ENCODE measurements at places on chromosomes 16 and 17. TPM values are rescaled to one million over a fixed set of nuclear protein-coding genes. Genes with fewer than 3 reads are reported as not detected.
A peak's percentile ranks its signal among the peaks of the same experiment; 100 is the strongest.

GRCh38 chr16:75109732-75110243, 6.8 kb downstream of the LDHD start:
- DNase-seq = no peak

DNA sequence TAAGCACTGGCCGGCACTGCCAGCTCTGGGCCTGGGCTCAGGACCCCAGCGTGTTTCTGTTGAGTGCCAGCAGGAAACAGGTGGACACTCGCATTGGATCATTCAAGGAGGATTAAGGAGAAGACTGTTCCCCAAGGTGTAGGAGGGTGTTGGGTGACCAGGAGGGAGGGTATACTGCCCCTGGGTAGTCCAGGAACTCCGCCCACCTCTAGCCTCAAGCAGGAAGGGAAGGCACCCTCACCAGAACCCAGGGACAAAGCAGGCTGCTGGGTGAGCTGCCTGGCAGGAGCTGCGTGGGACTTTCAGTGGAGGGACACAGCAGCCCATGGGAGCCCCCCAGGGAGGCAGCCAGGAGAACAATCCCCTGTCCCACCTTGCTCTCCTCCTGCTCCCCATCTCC, 7.7 kb upstream of the RAB37 start:
- no peak for DNase-seq

DNA sequence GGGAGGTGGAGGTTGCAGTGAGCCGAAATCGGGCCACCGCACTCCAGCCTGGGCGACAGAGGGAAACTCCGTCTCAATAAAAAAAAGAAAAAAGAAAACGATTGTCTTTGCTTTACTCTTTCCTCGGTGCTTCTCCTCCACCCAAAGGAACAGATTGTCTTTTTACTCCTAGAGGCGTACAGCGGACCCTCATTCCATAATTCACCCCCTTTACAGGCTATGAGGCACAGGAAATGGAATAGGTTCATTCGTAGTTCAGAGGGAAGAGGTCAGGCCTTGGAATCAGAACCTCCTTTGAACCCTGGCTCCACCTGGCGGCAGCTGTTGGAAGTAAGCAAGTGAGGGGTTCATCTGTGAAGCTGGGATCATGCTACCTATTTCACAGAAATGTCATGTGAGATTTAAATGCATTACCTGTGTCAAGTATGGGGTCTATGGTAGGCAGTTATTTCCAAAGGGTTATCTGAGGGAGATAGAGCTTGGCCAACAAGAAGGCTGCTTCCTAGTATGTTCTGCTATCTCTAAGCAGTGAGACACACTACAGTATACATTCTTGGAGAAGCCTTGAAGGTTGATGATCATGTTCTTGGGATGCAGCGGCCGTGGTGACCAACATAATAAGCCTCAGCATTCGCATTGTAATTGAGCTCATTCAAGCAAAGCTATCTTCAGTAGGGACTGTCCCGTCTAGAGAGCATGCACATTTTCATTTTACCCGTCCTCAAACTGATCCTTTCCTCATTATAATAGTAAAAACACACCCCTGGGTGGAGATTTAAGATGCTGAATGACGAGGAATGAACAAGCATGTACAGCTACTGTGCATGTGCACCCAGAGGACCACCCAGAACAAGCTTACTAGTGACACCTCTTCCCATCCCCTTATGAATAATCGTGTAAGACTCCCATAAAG, 18.7 kb upstream of the ZNF689 start:
- DNase-seq = peak; percentile 85

GRCh38 chr16:85514598-85515318, 98.4 kb upstream of the GSE1 start:
- peak; percentile 15 for DNase-seq

DNA sequence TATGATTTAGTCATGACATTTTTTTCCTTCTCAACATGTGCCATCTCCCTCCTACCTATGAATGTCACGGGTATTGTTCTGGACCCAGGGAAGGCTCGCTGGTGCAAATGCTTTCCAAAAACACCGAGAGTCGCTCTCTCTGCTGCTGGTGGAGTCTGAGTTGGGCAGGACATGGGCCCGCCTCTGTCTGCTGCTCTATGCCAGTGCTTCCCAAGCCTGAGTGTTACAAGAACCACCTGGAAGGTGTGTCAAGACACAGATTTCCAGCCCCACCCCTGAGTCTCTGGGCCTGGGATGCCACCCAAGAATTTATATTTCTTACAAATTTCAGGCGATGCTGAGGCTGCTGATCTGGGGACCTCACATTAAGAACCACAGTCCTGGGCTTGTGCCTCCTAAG, 9.1 kb downstream of the JPH3 start:
- no peak for DNase-seq

DNA sequence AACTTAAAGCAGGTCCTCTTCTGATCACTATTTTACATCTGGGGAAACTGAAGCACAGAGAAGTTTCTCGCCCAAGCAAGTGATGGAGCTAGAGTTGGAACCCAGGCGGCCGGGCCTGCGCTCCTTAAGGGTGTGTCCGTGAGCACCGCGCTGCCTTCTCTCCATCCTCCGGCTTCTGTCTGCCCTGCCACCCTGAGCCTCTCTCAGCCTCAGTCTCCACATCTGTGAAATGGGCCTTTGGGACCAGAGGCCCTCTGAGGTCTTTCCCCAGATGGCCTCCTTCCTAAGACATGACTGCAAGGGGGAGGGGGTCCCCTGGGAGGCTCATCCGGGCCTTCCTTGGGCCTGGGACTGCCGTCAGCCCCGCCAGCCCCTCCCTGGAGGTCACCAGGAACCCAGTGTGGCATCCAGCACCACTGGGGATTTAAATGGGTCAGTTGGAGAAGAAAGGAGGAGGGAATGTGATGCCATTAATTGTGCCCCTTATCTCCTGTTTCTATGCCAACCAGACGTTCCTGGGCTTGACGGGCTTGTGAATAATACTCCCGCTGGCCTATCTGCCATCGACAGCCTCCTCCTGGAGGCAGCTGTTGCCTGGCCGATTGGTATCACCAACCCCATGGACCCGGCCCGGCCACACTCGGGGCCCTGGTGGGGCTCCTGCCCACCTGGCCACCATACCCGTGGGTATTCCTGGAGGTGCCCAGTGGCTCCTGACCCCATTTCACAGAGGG, 5.1 kb downstream of the ZFPM1 start:
- no peak for DNase-seq

- DNase-seq = no peak
Observed at GRCh38 chr16:81530814-81531213, 86.2 kb downstream of the CMIP start.

The CPHXL2 gene
- not detected for total RNA-seq

The RRAD gene
- 0.84 TPM for total RNA-seq

The ZNF423 gene
- total RNA-seq = 13.4 TPM

The SLC5A2 gene
- total RNA-seq = not detected
